ENCODE measurements at places on chromosomes 6 and 20.

GRCh38 chr20:31630187-31630790 is 7.4 kb upstream of the COX4I2 start:
- DNase-seq = peak; percentile 11

- peak; percentile 13 for DNase-seq
These were observed 195.5 kb downstream of the MAFB start for GRCh38 chr20:40493549-40493948.

DNA sequence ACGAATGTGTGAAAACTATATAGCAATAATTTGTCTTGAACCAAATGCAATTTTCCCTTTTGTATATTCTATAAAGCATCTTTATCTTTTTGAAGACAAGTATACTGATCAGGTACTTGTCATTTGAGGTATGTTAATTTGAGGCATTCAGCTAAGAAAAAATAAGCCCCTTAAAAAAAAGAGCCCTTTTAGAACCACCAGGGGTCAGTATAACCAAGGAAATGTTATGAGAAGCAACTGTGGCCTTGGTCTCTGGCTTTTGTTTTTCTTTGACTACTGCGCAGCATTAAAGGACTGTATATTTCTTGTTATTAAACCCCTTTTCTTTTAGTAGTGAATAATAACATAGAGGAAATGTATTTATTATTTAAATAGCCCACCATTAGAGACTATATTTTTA is 43.1 kb downstream of the CD109 start:
- peak; percentile 63 for DNase-seq

DNA sequence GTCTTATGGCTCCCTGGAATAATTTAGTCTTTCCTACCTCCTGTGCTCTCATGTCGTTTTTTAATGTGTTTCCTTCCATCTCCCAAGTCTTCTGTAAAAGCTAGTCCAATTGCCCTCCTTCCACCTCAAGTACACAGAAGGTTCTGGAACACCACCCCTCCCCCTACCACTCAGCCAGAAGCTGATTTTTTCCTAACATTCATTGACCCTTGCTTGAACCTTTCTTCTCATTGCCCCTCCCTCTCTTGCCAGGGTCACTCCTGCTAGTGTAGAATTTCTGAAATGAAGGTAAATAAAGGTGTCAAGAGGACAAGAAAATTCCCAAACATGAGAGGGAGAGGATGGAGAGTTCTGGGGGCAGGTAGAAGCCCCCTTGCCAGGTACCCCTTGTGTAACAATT is 38.6 kb downstream of the PLEKHG1 start:
- DNase-seq = no peak

DNA sequence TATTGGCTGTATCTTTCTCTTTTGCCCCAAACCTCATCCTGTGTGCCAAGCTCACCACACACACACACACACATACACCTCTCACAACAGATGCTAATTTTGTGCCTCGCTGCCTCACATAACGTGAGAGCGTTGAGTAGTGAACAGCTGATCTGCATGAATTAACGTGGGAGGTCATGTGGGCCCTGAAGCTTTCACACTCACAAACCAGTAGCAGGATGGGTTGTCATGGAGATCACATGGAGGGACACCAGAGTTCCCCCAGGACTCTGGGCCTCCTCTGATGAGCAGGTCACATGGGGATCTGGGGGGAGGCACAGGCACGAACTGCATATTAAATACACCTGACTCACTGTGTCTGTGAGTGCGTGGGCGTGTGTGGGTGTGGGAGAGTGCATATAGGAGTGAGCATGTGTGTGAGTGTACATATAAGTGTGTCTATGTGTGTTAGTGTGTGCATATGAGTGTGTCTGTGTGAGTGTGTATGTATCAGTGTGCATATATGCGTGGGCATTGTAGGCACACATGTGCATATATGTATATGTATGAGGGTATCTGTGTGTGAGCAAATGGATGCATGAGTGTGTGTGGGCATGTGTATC is 62.7 kb upstream of the SULF2 start:
- no peak for DNase-seq

DNA sequence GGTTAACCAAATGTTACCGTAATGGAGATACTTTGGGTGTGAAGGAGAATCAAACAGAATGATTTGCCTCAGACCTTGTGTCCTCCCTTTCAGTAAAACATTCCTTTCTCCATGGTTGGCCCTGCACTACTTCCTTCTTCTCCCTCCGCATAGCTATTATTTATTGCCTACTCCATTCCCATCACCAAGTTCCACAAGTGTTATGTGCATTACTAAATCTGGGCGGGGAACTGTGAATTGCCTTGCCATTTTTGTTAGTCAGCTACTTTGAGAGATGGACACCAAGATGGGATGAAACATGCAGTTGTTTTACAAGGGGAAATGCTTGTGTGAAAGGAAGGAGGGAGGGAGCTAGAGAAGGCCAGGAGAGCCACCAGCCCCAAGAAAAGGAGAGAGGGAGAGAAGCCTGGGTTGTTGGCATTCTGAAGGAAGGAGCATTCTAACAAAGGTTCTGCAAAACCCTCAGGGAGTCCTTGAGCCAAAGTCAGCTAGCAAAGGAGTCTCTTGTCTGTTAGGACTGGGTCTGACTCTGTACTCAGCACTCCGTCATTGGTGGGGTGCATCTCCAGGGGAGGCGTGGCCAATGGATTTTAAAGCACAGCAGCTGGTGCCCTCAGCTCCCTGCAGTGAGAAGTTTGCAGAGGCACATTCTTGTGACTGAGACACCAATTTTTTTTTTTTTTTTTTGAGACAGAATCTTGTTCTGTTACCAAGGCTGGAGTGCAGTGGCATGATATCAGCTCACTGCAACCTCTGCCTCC is 83.6 kb upstream of the CHD6 start:
- DNase-seq = no peak

- no peak for DNase-seq
These were observed 4.8 kb upstream of the GTF2H4 start for GRCh38 chr6:30903236-30903635.

DNA sequence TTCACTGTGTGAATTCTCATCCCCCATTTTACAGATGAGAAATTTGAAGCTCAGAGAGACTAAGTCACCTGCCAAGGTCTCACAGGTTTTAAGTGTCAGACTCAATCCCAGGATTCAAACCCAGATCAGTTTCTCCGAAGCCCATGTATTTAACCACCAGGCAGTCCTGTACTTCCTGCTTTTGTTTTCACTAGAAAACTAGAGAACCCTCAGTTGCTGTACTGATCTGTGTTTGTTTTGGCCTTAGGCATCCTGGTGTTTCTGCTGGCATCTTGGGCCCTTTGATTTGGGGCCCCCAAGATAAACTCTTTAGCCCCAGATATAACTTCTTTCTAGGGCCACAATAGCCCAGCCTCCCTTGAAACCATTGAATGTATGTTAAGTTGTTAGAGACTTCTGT is 36.5 kb downstream of the PPP1R16B start:
- no peak for DNase-seq

DNA sequence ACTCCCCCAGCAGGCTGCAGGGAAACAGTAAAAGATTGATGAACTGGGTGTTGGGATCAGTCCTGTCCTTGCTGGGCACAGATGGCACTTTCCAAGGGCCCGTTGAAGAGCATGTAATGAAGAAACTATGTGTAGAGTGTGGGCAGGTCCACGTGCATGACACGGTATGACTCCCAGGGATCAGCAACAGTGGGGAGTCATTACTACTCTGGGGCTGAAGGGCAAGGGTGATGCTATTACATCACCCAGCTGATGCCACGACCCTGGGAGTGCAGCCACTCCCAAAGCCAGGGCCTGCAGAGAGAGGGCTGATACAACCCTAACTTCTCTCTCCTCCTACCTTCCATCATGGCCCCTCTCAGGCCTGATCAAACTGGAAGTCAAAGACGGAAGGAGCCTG is 20.1 kb downstream of the KCNK17 start:
- DNase-seq = no peak

DNA sequence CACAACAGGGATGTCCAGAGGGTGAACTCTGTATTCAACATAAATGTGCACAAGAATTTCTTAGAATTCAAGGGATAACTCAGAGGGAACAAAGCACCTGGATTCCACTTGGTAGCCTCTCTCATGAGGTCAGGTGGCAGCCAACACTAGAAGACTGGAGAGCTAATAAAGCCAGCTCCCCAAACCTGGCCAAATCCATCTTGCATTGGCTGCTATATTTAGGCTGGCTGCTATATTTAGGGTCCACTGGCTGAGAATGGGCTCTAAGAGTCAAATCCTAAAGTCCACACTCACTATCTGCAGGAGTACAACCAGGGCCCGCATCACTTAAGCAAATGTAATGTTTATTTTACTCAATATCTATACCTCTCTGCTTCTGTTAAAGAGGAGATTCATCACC is 20.0 kb downstream of the TBC1D7 start:
- no peak for DNase-seq

GRCh38 chr20:16129411-16129810 is 443.8 kb downstream of the KIF16B start:
- no peak for DNase-seq

All from amniotic epithelial cell (primary cell).